SHP77 treated with DMSO at 0.1 percent for 48 hours (cell line): ENCODE measurements at places on chromosomes 2 and 18.

DNA sequence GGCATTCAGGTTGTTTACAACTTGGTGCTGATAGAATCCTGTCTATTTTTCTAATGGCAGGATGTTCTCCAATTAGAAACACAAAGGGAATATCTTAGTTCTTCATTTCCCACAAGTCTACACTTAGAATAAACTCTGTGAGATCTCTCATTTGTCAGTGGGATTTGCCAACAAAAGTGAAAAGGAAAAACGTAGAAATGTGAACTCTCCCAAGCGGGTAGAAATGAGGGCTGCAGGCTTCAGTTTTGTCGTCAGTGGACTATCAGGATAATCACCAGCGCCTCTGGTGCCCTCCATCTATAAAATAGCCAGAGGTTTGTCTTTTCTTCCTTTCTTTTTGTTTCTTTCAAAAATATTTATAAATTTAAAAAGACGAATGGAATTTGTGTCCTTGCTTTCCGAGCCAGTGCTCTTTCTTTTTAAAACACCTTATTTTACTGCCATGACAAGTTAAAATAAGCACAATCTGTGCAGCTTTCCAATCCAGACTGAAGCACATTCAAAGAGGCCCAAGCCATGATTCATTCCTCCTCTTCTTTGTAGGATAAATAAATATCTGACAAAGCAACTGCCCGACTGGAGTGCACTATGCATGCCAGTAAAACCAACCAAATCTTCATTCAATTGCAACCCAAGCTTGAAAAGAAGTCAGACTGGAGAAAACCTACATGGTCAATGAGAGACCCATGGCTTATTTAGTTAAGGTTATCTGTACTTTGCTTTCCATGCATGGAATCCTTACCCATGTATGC is 185.8 kb downstream of the ANKRD44 start:
- no peak for DNase-seq

GRCh38 chr2:139142252-139142880 is 362.2 kb upstream of the NXPH2 start:
- no peak for DNase-seq

GRCh38 chr2:218876562-218877219 is 4.0 kb upstream of the WNT10A start:
- DNase-seq, result peak; percentile 57

- DNase-seq, result no peak
These were observed 200.0 kb upstream of the SIX3 start for GRCh38 chr2:44741507-44741906.

- DNase-seq, result peak; percentile 83
These were observed 1472.3 kb upstream of the CELF4 start for GRCh38 chr18:39037925-39038324.

DNA sequence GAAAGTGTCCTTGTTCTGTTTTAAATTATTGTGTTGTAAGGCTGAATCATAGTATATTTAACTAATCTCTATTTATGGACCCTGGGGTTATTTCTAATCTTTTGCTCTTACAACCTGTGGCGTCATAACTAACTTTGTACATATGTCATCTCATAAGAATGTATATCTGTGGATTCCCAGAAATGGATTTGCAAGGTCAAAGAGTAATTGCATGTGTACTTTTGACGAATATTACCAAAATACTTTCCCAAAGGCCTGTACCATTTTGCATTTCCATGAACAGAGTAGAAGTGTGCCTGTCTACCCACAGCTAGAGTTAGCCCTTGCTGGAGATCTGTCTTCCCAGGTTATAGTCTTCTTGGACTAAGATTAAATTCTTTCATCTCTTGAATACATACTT is 42.8 kb downstream of the SEMA4F start:
- no peak for DNase-seq

DNA sequence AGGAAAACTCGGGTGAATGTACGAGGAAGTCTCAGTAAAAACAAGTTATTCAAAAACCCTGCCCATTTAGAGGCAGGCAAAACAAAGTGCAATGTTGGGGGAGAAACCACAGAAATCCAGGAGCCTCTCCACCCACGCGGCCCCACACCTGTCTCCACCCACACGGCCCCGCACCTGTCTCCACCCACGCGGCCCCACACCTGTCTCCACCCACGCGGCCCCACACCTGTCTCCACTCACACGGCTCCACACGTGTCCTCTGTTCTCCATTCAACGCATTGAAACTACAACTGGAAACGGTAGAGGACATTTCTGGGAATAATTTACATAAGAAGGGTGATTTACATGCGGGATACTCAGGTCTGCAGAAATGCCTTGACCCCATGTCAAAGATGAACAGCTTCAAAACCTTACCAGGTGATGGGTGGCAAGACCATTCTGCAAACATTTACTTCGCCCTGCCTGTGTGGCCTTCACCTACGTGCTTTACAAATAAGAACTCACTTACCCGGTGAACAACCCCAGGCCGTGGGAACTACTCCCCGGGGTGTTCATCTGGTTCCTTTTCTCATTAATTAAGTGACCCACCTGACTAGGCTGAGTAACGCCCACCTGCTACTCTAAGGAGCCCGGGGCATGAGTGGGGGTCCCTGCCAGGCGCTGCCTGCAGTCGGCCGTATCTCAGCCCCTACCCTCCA is 100.4 kb downstream of the EIPR1 start:
- DNase-seq, result no peak

DNA sequence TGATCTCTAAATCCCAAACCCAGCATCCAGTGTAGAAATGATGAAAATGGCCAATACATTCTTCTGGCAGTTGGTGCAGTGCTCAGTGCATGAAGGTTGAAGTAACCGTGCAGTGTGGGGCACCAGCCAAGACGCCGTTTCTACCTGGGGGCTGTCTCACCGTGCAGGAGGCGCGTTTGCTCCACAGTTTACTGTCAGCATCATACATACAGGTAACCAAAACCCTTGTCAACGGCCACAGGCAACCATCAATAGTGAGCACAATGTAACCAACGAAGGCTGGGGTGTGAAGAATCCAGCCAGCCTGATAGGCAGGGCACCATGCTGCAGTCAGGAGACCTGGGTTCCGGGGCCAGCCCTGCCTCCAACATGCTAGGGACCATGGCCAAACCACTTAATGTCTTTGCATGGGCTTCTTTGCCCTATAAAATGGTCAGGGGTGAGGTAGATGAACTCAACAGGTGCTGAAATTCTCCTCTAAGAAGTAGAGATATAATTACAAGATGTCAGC is 127.5 kb upstream of the ID2 start:
- no peak for DNase-seq

DNA sequence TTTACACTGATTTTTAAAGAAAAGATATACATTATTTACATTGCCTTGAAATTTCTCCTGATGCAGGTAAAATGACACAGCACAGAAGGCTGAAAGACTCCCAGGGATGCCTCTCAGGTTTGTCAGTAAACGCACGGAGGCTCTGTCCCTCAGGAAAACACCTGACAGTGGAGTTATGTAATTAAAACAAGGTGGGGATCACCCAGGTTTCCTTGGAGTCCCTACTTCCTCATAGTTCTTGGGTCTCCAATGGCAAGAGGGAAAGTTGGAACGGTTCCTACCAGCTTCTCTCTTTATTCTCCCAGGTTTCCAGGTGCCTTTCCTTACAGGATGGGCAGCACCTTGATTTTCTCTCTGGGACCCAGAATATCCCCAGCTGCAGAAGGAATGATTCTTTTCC is 654.8 kb downstream of the SLC4A3 start:
- no peak for DNase-seq

GRCh38 chr2:237673130-237674001 is 46.0 kb downstream of the LRRFIP1 start:
- DNase-seq, result peak; percentile 78

- no peak for DNase-seq
These were observed 338.8 kb downstream of the CYRIA start for GRCh38 chr2:16326711-16327300.

DNA sequence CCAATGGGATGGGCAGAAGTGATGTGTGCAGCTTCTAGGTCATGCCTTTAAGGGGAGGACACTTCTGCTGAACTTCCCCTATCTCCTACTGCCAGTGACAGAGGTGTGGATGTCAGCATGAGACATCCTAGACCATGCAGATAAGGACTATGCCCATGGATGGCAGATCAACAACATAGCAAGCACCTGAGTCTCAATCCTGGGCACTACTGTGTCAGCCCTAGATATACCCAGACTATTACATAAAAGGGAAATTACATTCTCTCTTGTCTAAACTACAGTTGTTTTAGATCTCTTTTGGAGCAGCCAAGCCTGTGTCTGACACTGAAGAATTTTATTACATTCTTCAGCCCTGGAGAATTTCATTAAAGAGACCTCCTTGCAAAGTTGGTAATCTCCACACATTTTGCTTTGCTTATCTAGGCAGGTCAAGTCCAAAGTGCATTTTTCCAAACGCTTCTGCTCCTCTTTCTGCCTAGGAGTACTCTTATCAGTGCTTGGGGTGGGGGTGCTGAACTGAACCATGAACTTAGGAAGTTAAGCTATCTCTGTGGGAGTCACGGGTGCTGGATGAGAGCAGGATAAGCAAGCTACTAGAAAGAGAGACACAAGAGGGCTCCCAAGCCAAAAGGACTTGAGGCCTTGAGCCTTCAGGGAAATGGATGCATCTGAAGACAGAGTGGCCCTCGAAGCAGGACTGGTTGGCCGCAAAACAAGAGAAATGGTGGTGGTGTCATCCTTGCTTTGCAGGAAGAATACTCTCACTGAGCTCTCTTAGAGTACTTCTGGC is 95.2 kb upstream of the SPRED2 start:
- DNase-seq, result no peak

DNA sequence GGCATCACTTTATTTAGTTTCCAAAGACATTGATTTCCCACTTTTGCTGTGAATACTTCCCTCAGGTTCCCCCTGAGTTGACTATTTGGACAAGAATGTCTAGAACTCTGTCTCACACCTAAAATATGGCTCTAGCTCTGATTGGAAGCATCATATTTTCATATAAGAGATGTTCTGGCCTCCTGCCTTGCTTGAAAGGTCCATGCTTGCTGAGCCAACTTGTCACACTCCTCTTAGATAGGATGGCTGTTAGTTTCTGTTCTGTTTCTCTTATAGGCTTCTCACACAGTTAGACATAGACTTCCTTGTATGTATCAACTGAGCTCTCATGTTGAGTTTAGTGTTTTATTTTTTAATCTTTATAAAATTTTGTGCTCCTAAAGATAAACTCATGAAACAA is 87.1 kb downstream of the CNTNAP5 start:
- no peak for DNase-seq

GRCh38 chr2:181393472-181393871 is 63.7 kb upstream of the ITGA4 start:
- DNase-seq, result peak; percentile 11

GRCh38 chr2:183253441-183254130 is 129.3 kb downstream of the NUP35 start:
- DNase-seq, result no peak

DNA sequence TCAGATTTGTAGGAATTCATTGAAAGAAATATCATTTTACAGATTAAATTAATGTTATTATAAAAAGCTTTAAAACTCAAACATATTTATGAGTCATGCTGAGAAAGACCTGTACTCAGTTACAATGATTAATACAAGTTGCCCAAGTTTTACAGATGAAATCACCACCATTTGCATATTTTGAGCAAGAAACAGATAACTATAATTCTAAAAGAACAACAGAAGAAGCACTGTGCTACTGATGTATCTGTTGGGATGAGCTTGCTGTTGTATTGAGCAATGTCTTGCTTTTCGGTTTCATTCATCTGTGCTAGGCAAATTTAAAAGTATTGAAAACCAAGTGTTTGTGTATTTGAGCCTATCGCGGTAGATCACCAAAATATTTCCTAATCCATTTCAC is 1589.1 kb upstream of the ZEB2 start:
- DNase-seq, result no peak

GRCh38 chr2:58571181-58571852 is 330.2 kb upstream of the FANCL start:
- peak; percentile 74 for DNase-seq

DNA sequence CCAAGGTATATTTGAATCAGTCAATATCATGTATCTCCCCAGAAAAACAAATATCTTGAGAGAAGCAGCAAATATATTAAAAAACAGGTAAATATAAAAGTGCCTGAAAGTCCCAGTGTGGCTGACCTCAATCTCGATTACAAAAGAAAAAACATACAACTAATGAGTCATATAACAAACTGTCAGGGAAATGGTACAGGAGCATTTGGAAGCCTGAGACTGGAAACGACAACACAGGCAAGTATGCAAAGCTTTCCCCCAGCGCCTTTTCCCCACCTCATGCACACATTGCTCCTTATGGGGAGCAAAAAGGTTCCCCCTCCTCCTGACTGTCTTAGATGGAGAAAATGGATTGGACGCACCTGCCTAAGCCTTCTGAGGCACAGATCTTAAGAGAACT is 230.7 kb downstream of the TMX3 start:
- no peak for DNase-seq

- no peak for DNase-seq
These were observed 755.7 kb upstream of the CELF4 start for GRCh38 chr18:38321262-38321661.

DNA sequence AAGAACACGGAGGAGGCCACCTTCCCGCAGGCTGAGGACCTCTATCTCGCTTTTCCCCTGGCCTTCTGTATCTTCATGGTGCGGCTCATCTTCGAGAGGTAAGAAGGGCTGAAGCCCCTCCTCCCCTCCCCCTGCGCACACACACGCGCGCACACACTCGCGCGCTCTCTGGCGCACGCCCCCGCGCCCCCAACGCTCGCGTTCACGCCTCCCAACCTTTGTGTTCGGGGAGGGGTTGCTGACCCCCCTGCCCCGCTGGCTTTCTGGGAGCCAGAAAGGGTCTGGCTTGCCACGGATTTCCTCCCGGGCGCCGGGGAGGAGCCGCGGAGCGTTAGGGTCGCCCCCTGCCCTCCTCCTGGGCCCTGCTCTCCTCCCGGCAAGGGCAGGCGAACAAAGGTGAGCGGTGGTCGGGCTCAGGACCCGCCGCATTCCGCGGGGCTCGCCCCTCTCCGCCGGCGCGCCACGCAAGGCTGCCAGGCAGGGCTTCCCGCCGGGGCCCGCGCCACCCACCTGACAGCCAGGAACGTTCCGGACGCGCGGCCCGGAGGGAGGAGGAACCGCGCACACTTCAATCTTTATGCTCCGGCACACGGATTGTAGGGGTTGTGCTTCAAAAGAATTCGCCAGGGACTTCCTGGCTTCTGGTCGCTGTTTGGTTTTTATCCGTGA is 583 bp downstream of the CERS6 start:
- DNase-seq, result no peak

- no peak for DNase-seq
These were observed 60.9 kb downstream of the ZFP36L2 start for GRCh38 chr2:43165378-43166069.

- DNase-seq, result no peak
These were observed 27.9 kb downstream of the MGAT4A start for GRCh38 chr2:98702858-98703620.

DNA sequence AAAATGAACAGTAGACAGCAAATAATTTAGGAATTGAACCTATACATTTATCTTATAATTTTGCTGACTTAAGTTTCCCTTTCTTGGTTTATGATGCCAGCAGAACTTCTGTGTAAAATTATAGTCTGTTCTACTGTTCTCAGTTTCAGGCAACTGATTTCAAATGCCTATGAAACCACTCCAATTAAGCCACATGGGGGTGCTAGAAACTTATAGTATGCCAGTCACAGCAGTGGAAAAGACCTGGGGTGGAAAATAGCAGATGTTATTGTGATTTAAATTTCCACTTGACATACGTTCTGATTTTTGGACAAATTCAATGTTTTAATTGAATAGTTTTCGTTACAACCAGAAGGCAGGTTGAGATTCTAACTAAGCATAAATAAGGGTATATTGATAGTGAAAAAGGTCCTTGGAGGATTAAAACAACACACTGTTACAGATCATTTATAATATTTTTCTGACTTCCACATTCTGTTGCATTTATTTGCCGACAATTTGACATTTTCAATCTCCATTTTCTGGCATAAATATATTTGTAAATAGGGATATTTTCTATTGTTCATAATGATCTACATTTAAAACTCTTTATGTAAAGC is 61.4 kb downstream of the CPS1 start:
- peak; percentile 46 for DNase-seq
